ENCODE measurements at places on chromosomes 2 and 18.

DNA sequence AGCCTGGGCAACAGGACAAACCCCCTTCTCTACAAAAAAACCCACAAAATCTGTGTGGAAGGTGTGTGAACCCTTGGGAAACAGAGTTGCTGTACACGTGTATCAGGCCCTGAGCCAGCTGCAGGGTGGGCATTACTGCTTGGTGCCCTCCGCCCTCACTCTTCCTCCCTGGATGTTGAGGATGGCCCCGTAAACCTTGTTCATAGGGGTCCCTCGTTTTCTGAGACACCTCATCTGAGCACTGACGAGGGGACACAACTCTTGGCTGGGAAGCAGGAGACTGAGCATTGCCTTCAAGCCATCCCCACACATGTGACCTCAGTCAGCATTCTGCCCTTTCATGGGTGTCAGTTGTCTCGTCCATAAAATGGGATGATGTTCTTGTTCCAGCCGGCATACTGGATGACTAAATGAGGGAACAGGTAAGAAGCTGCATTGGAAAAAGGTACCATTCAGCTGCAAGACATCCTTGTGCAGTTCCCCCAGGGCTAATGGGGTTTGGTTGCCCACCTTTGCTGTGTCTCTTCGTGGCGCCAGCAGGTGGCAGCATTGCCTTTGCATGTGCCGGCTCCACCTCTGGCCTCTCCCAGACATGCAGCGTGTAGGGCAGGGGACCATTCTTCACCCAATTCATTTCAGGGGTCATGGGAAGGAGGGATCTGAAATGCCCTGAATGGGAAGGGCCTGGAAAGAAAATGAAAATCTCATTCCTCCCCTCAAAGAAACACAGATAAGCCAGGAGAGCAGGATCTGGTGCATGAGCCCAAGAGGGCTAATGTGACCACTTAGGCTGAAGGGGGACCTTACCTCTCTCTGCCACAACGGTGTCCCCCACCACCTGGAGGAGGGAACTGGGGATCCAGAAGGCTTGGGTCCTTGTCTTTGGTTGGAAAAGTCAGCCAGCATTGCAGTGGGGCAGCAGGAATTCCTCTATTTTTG, 36.4 kb upstream of the HAAO start:
- no peaks in the 10 kb centered on the region for H3K27me3 ChIP-seq
- no peak overlapping the region for H3K27ac ChIP-seq
- H3K4me3 ChIP-seq: no peak overlapping the region
- peaks cover 12% of the 10 kb centered on the region for H3K4me1 ChIP-seq
- peak; percentile 91 for DNase-seq

GRCh38 chr2:203361922-203362321, 33.7 kb downstream of the ABI2 start:
- no peak overlapping the region for H3K4me3 ChIP-seq
- H3K36me3 ChIP-seq: peaks cover 3% of the 10 kb centered on the region
- peak overlapping the region; percentile 26 for H3K27ac ChIP-seq
- peaks cover 19% of the 10 kb centered on the region for H3K4me1 ChIP-seq

GRCh38 chr18:31835528-31836133, 75.0 kb upstream of the SLC25A52 start:
- H3K4me1 ChIP-seq: peaks cover 3% of the 10 kb centered on the region
- no peak overlapping the region for H3K4me3 ChIP-seq
- no peak overlapping the region for H3K27ac ChIP-seq
- no peak for DNase-seq

DNA sequence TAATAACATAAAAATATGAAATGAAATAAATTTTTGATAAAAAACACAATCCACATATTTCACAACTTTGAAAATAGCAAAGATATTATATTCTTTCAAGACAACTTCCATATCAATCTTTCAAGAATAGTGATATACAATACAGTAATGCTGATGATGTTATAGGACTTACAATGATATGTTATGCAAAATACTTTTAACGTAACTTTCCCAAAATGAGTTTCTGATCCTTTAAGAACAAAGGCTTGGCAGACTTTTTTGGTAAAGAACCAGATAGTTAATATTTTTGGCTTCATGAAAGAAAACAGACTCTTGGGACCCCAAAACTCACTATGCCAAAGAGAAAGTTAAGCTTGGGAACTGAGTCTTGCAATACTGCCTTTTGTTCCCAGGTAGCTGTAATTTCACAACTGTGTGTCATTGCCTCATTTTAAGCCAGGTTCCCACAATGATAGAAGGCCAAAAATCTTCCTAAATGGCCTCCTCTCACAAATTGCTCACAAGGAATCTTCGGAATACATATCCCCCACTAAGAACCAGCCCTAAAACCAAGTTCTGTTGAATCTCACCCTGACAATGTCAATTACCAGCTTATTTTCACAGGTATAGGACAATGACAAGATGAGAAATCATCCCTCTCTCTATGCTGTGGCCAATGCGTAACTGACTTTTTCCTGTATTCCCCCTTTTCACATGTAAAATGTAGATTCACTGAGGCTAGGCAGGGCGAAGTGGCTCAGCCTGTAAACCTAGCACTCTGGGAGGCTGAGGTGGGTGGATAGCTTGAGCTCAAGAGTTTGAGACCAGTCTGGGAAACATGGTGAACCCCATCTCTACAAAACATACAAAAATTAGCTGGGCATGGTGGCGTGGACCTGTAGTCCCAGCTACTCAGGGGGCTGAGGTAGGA, 54.8 kb upstream of the STRN start:
- DNase-seq: no peak
- H3K36me3 ChIP-seq: peaks cover 8% of the 10 kb centered on the region
- no peak overlapping the region for H3K27ac ChIP-seq
- no peak overlapping the region for H3K4me3 ChIP-seq
- no peaks in the 10 kb centered on the region for H3K4me1 ChIP-seq
- H3K27me3 ChIP-seq: no peaks in the 10 kb centered on the region

GRCh38 chr2:95004287-95004686, 21.2 kb upstream of the MAL start:
- no peaks in the 10 kb centered on the region for H3K4me1 ChIP-seq
- DNase-seq: no peak
- H3K27me3 ChIP-seq: no peaks in the 10 kb centered on the region
- H3K27ac ChIP-seq: no peak overlapping the region

- no peaks in the 10 kb centered on the region for H3K27me3 ChIP-seq
- H3K27ac ChIP-seq: no peak overlapping the region
- DNase-seq: no peak
- H3K4me1 ChIP-seq: peaks cover 11% of the 10 kb centered on the region
- no peaks in the 10 kb centered on the region for H3K36me3 ChIP-seq
Observed at GRCh38 chr18:62394006-62394763, 69.1 kb downstream of the TNFRSF11A start.

- no peaks in the 10 kb centered on the region for H3K4me1 ChIP-seq
- no peak overlapping the region for H3K27ac ChIP-seq
- H3K4me3 ChIP-seq: no peak overlapping the region
- H3K27me3 ChIP-seq: no peaks in the 10 kb centered on the region
Observed at GRCh38 chr2:134445116-134445515, 191.2 kb downstream of the MGAT5 start.

GRCh38 chr2:235964787-235965390, 203.3 kb downstream of the GBX2 start:
- no peaks in the 10 kb centered on the region for H3K27me3 ChIP-seq
- no peak for DNase-seq
- no peak overlapping the region for H3K4me3 ChIP-seq
- H3K27ac ChIP-seq: no peak overlapping the region

DNA sequence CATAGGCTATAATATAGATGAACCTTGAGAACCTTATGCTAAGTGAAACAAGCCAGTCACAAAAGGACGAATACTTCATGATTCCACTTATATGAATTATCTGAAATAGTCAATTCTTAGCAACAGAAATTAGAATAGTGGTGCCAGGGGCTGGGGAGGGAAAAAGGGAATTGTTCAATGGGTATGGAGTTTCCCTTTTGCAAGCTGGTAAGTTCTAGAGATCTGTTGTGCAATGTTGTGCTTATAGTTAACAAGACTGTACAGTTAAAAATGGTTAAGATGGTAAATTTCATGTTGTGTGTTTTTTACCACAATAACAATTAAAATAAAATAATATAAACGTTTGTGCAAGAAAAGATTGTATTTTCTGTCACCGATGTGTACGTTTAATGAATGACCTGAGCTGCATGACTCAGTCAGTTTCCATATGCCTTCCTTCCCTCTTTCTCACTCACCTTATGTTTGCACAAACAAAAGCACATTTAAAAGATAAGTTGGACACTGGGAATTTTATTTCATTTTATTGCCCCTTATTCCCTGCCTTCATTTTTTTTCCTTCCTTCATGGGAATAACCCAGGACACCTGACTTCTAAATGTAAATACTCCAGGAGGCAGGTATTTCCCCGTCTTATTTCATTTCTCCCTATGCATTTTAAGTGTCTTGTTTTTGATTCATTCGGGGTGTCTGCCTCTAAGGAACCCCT, 143.7 kb upstream of the TTC39C start:
- H3K27ac ChIP-seq: no peak overlapping the region
- H3K4me1 ChIP-seq: no peaks in the 10 kb centered on the region
- H3K36me3 ChIP-seq: no peaks in the 10 kb centered on the region
- H3K27me3 ChIP-seq: 0 out of 2 replicates have a peak, but pooled peaks cover 2% of the 10 kb centered on the region

DNA sequence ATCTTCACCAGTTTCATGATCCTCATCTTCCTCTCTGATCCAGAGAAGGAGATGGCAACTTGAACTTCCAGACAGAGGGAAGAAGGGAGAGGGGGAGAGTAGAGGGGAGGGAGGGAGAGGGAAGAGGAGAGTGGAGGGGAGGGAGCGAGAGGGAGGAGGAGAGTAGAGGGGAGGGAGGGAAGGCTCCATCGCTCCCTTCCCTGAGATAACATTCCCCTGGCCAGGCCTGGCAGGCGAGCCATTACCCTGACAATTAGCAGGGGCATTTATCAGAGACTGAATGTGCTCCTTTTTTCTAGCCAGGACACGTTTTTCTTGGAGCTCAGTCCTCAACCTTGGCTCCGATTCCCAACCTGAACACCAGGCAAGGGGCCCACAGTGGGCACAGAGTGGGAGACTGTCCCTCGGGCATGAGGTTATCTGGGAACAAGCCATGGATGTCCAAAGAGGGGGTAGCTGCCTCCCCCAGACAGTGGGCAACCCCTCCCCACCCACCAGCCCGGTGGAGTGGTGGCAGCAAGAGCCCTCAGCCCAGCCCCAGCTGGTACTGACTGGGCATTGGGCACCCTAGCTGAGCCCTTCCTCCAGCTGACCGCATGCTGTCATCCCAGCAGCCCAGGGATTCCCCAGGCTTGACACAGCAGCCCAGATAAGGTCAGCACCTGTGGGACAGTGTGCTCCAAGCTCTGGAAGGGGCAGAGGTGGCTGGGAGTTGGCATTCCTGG, 81.8 kb downstream of the TNS1 start:
- no peak overlapping the region for H3K27ac ChIP-seq
- no peak overlapping the region for H3K4me3 ChIP-seq
- H3K27me3 ChIP-seq: no peaks in the 10 kb centered on the region
- no peak for DNase-seq

DNA sequence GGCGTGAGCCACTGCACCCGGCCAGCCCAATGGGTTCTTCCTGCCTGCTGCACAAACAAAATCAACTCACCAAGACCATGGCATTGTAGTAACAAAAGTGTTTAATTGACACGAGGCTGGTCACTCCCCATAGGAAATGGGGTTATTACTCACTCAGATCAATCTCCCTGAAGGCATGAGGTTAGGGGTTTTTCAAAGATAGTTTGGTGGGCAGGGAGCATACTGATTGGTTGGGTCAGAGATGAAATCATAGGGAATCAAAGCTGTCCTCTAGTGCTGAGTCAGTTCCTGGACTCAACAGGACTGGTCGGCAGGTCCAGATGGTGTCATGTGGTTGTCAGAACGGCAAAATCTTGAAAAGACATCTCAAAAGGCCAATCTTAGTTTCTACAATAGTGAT, 122.1 kb downstream of the TMEM17 start:
- H3K4me3 ChIP-seq: no peak overlapping the region
- DNase-seq: no peak
- no peaks in the 10 kb centered on the region for H3K36me3 ChIP-seq
- H3K27me3 ChIP-seq: 0 out of 2 replicates have a peak, but pooled peaks cover 2% of the 10 kb centered on the region
- no peaks in the 10 kb centered on the region for H3K4me1 ChIP-seq

- H3K27ac ChIP-seq: peak overlapping the region; percentile 46
- peaks cover 10% of the 10 kb centered on the region for H3K36me3 ChIP-seq
- H3K4me3 ChIP-seq: peak overlapping the region; percentile 85
- H3K4me1 ChIP-seq: peaks cover 24% of the 10 kb centered on the region
- DNase-seq: no peak
Observed at GRCh38 chr18:9612977-9613376, 1.4 kb downstream of the PPP4R1 start.

DNA sequence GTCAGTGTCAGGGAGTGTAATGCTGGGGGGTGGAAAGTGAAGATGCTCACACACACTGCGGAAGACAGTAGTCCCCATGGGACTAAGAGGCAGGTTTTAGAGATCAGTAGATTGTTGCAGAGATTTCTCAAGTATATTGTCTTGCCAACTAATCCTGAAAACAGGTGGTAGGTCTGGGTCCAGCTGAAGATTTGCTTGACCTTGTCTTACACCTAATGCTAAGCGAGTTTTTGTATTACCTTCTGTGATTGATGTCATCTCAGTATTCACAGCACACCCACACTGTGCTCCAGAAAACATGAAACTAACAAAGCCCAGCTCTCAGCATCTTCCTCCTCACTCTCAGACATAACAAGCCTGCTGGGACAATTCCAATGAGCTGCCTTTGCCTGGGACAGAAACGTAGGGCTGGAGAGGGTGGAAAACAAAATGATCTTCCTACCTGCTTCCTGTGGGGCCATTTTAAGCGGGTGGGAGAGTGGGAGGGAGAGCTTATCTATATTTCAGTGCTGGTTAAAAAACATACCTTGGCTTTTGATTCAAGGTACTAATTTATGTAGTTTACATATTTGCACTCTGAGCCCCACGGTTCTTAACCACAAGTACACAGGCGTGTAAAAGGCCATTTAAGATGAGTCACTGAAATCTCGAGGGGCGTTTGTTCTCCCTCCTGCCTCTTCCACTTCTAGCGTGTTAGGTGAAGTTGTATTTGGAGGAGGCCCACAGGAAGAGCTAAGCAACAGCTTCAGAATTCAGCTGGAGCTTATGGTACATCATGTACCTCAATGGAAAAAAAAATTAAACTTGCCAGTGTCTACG, 23.1 kb upstream of the RBMS1 start:
- H3K4me3 ChIP-seq: no peak overlapping the region
- peaks cover 25% of the 10 kb centered on the region for H3K4me1 ChIP-seq
- no peak overlapping the region for H3K27ac ChIP-seq
- H3K36me3 ChIP-seq: no peaks in the 10 kb centered on the region
- DNase-seq: no peak

- H3K27me3 ChIP-seq: no peaks in the 10 kb centered on the region
- H3K4me1 ChIP-seq: peaks cover 5% of the 10 kb centered on the region
- DNase-seq: no peak
- no peaks in the 10 kb centered on the region for H3K36me3 ChIP-seq
- no peak overlapping the region for H3K27ac ChIP-seq
- H3K4me3 ChIP-seq: no peak overlapping the region
Observed at GRCh38 chr2:15436195-15436594, 124.9 kb downstream of the NBAS start.

GRCh38 chr2:234425639-234426603, 71.0 kb downstream of the ARL4C start:
- no peaks in the 10 kb centered on the region for H3K36me3 ChIP-seq
- H3K27ac ChIP-seq: no peak overlapping the region
- 0 out of 2 replicates have a peak, but pooled peaks cover 2% of the 10 kb centered on the region for H3K4me1 ChIP-seq
- no peak overlapping the region for H3K4me3 ChIP-seq
- no peaks in the 10 kb centered on the region for H3K27me3 ChIP-seq

GRCh38 chr2:232568161-232568560, 17.7 kb downstream of the EIF4E2 start:
- H3K4me3 ChIP-seq: no peak overlapping the region
- peaks cover 40% of the 10 kb centered on the region for H3K36me3 ChIP-seq
- DNase-seq: no peak
- H3K27me3 ChIP-seq: no peaks in the 10 kb centered on the region
- H3K4me1 ChIP-seq: peaks cover 5% of the 10 kb centered on the region

GRCh38 chr2:6068429-6068828, 376.2 kb downstream of the SOX11 start:
- H3K27ac ChIP-seq: no peak overlapping the region
- no peaks in the 10 kb centered on the region for H3K27me3 ChIP-seq
- H3K4me3 ChIP-seq: no peak overlapping the region
- DNase-seq: no peak
- peaks cover 22% of the 10 kb centered on the region for H3K4me1 ChIP-seq
- H3K36me3 ChIP-seq: no peaks in the 10 kb centered on the region

Data from Karpas-422 (cell line).